ENCODE measurements at places on chromosomes 1 and 21. TPM values are rescaled to one million over a fixed set of nuclear protein-coding genes. Genes with fewer than 3 reads are reported as not detected.

GRCh38 chr1:162884831-162885230, 23.9 kb upstream of the CCDC190 start:
- no peaks in the 10 kb centered on the region for H3K27me3 ChIP-seq
- H3K36me3 ChIP-seq = no peaks in the 10 kb centered on the region
- no peak for DNase-seq
- no peak overlapping the region for H3K27ac ChIP-seq
- no peak overlapping the region for H3K4me3 ChIP-seq

- DNase-seq = no peak
- H3K27me3 ChIP-seq = peaks cover 11% of the 10 kb centered on the region
- no peaks in the 10 kb centered on the region for H3K4me1 ChIP-seq
These were observed 31.6 kb upstream of the PAX7 start for GRCh38 chr1:18599086-18599485.

DNA sequence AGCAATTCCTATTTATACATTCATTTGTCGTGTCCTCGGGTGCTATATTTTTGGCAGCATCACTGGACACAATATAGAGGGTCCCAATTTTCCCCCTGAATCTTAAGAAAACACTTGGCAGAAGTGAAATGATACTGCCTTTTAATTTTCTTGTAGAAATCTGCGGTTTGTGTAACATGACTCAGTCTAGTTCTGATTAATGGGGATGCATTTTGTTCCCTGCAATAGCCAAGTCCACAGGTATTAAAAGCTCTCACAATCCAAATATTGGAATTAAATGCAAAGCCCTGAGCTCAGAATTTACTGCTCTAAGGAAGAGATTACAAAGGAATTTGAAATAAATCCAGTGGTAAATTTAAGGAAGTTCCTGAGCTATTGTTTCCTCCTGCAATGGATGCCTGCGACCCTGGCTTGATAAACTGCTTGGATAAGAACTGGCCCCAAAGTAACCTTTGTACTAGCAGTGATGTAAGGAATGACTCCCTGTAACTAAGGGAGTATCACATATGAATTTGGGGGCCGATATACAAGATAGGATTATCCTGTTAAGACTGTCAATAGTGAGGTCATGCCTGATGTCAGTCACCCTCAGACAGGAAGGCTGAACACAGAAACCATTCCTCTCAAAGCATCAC, 349.7 kb upstream of the C1orf87 start:
- no peak overlapping the region for H3K4me3 ChIP-seq
- H3K4me1 ChIP-seq = no peaks in the 10 kb centered on the region
- H3K27ac ChIP-seq = no peak overlapping the region
- no peak for DNase-seq

- H3K4me3 ChIP-seq = no peak overlapping the region
- no peaks in the 10 kb centered on the region for H3K36me3 ChIP-seq
- no peaks in the 10 kb centered on the region for H3K4me1 ChIP-seq
- H3K27ac ChIP-seq = no peak overlapping the region
- no peak for DNase-seq
- no peaks in the 10 kb centered on the region for H3K27me3 ChIP-seq
These were observed 165.9 kb downstream of the PTBP2 start for GRCh38 chr1:96887501-96887900.

Gene ZNF683
- 24.0 TPM for total RNA-seq

Measured in activated CD8-positive, alpha-beta T cell treated with anti-CD3 and anti-CD28 coated beads, Interleukin-2, amount 10 ng/mL, durations not matched to agents 7 days and 5 days (primary cell).